ENCODE measurements at places on chromosomes 3 and 15.

DNA sequence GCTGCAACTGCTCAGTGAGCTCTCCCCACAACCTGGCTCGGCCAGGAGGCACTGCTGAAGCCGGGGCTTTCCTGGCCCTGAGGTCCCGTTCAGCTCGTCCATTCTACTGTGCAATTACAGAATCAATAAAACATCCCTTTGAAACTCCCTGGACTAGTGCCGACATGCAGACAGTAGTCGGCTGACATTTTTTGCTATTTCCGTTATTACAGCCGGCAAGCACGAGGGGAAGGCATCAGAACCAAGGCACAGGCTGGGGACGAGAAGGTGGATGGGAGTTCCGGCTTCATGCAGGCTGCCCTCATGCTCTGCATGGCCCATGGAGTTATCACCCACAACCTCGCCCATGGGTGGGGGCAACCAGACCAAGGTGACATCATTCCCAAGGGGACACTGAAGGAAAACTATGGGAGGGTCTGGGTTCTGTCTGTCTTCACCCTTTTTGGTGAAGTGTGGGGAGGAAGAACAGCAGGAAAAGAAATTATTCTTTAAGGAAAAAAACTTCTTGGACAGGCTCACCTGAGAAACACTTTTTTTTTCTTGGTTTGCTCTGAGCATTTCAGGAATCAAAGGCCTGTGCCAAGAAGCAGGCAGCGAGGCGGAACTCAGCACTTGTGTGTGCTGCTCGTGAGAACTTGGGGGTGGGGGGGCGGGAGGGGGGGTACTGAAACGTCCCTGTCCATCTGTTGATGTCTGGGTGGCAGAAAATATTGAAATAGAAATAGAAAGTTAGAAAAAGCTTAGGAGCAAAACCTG, 154.5 kb downstream of the FOXP1 start:
- no peak for DNase-seq

DNA sequence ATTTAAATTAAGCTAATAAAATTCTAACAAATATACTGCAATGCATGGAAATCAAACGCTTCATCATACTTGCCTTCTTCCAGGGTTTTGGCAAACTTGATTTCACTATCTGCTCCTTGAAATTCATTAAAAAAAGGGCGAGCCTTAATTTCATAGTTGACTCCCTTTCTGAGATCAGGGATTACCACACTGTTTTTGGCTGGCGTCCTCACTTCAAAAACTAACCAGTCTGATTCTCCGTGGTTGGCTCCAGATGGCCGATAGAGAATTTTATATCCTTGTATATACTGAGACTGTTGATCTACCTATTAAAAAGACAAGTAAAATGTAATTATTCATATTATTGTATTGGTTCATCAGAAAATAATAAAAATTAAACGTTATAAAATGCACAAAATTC, 1106.8 kb downstream of the ROBO1 start:
- no peak for DNase-seq

- DNase-seq, result no peak
Observed at GRCh38 chr3:49928481-49929017, 1.1 kb downstream of the MON1A start.

GRCh38 chr15:25971053-25971452, 107.9 kb upstream of the ATP10A start:
- DNase-seq, result no peak

GRCh38 chr3:45330510-45331295, 57.7 kb upstream of the LARS2 start:
- no peak for DNase-seq

DNA sequence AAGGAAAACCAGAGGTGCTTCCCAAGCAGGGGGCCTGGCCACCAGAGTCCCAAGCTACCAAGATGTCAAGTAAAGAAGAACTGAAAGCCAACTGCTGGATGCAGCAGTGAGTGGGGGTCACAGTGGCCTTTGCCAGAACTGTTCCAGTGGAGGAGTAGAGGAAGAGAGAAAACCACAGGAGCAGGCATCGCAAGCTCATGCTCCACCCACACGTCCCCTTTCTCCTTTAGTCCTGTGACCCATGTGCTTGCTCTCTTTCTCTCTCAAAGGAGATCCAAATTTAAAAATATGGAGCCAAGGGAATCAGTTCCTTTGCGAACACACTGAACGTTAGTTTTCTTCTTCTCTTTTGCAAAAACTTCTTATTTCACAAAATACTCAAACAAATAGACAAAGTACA, 12.4 kb upstream of the ABHD2 start:
- DNase-seq, result no peak

DNA sequence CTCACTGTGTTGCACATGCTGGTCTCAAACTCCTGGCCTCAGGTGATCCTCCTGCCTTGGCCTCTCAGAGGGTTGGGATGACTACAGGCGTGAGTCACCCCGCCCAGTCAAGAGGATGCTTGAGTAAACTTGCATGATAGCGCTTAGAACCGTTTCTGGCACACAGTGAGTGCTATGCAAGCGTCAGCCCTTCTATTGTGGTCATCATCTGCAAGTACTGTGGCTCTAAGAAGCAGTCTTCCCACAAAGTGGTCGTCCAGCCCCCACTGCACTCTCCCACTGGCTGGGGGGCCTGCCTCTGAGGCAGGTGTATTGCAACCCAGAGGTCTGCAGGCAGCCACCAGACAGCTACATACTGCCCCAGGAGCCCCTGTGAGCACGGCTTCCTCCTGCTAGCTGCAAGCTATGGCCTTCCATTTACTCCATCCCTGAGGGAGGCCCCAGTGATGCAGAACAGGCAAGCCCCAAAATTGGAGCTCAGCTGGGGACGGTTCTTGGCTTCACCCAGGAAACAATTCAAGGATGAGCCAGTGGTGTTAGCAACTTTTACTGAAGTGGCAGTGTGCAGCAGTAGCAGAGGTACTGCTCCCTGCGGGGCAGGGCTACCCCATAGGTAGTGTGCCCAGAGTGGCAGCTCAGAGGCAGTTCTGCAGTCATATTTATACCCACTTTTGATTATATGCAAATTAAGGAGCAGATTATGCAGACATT, 95.4 kb downstream of the LSM3 start:
- no peak for DNase-seq

DNA sequence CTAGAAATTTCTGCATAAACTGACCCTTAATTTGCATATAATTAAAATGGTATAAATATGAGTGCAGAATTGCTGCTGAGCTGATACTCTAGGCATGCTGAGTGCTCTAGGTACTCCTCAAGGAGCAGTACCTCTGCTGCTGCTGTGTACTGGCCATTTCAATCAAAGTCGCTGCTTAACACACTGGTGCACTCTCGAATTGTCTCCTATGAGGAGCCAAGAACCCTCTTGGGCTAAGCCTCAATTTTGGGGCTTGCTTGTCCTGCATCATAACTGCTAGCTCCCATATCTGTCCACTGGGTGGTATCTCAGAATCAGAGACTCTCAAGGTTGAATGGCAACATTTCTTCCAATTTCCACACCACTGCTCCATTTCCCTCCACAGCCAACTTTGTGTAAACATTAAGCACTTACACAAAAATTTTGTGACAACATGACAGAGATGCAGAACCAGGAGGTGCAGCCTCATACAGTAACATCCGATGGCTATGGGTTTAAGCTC, 82.5 kb downstream of the XXYLT1 start:
- DNase-seq, result no peak

GRCh38 chr3:141379250-141379966, 11.1 kb downstream of the ZBTB38 start:
- DNase-seq, result peak; percentile 10

DNA sequence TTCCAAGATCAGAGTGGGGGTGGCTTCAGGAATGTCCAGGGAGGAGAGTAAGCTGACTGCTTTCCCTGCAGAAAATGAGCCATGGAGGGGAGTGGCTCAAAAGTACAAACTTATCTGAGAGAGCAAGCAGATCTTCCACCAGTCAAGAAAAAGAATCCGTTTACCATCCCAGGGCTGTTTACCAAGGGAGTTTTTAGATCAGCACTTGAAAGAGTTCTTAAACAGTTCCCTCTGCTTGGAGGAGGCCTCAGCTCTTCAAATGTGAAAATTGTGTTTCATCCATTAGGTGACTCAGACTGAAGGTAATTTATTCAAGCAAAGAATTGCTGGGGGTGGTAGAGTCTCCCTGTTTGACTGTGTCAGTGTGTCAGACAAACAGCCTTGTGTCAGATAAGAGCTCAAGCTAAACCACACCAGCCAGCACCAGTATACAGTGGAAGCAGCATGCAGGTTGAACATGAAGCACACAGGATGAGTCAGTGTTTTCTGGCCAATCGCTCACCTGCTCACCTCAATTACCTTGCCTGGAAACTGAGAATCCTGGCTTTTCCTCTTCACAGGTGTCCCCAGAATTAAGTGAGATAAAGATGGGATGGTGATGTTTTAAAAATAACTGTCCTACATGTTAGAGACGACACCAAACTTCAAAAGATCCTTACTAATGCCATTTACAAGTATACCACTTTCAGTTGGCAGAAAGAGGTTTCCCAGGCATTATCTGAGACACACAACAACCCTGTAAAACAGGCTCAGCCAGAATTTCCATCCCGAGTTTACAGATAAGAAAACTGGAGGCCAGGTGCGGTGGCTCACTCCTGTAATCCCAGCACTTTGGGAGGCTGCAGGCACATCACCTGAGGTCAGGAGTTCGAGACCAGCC, 21.7 kb downstream of the SH3BP5 start:
- peak; percentile 50 for DNase-seq

DNA sequence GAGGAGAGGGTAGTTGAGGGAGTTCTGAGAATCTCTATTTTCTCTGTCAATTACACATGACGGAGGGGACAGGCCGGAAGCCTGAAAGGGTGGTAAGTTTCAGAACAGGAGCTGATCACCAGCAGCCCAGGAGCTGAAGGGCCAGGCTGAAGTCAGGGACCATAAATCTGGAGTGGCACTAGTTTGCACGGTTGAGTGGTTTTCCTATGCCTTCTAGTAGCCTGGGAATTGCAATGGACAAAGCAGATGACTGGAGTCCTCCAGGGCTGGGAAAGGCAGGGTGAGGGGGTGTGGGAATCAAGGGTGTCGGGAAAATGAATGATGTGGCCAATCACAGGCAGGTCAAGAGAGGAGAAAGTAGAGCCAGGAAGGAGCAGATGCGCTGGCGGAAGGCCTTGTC, 72.5 kb downstream of the MAGEF1 start:
- no peak for DNase-seq

DNA sequence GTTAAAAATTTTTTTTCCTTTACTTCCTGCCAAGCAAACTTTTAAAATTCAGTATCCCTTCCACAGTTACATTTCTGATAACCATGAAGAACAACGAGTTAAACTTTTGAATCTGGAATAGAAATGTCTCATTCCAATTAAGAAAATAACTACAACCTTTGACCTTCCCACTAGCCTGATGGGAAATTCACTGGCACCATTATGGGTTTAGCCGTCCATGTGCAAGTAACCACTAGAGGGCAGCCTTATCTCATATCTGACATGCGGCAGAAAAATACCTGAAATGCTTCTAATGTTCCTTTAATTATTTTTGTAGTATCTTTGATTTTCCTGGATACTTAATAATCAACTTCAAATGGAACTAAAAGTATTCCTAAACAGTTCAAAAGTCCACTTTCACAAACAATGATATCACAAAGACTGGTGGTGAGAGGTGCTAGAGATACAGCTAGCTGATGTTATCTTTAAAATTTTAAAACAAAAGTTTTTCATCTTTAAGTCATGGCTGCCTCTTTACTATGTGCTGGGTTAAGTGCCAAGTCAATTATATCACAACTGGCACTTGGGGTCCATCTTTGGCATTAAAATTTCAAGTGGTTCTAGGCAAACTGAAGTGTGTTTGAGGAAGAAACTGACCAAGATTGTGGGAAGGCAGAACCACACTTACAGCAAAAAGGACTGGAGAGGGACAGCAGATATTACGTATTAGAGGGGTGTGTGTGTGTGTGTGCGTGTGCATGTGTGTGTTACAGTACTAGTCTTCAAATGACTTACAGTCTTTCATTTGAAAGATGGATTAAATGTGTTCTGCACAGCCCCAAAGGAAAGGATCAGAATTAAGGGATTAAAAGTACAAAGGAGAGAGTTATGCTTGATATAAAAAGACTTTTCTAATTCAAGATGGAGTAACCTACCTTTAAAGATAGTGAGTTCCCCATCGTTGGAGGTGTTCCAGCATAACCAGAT, 107.1 kb upstream of the ICE2 start:
- peak; percentile 35 for DNase-seq

DNA sequence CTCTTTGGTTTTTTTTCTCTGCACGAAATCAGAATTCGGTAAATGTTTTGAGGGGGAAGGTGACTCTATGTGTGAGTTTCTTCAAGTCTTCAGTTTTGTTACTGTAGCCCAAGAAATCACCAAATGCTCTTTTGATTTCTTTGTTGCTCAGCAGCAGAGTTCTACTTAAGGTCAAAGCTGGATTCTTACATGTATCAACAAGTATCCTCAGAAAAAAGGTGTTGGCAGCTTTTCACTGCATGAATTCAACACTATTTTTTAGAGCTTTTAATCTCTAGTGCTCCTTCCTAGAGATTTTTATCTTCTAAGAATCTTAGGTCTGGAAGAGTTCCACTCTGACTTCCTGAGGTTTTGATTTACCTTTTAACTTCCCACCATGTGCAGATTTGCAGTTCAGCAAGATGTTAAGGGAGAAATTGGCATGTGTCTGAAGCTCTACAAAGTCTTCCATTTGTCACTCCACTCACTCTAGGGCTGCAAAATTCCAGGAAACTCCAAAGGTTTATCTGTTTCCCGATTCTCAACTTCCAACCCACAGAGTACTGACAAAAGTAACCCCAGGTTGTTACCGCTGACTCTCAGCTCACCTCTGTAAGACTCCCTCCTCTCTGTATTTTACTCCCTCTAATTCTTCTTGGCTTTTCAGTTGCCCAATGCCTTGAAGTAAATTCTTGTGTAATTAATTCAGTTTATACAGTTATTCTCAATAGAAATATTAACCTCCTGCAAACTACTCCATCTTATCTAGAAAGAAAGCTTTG, 13.3 kb upstream of the CD200 start:
- no peak for DNase-seq

- no peak for DNase-seq
Observed at GRCh38 chr3:40800343-40800742, 275.6 kb downstream of the ZNF621 start.

DNA sequence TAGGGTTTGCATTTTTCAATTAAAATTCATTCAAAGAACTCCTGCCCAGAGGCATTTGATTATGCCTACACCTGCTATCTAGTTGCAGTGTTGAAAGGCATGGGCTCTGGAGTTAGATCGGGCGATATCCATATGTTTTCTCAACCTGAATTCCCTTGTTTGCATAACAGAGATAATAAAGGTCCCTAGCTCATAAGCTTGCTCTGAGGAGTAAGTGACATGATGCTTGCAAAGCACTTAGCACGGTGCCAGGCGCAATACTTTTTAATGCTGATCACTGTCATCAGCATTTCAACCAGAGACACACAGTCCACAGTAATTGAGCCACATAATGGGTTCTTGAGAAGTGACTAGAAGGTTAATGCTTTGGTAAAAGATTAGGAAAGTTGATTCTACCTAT, 106.3 kb upstream of the SAMMSON start:
- DNase-seq, result no peak
